ENCODE measurements at places on chromosomes 5 and 9.

DNA sequence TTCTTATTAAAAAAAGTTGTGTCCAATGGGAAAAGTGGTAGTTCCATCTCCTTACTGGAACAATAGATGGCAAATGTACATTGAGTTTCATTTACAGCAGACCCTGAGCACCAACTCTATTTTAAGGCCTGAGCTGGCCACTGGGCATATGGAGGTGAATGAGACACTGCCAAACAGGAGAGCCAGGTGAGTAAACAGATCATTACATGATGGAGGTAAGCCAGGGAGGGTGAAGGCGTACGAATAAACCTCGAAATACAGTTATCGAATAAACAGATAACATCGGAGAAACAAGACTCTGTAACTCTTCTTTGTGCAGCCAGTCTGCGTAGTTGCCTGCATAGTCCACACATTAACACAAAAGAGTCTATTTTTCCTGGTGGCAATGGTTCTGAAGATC, 446.4 kb upstream of the KLF4 start:
- no peak for DNase-seq

GRCh38 chr5:17832949-17833745, 198.9 kb downstream of the TAF11L14 start:
- no peak for DNase-seq

DNA sequence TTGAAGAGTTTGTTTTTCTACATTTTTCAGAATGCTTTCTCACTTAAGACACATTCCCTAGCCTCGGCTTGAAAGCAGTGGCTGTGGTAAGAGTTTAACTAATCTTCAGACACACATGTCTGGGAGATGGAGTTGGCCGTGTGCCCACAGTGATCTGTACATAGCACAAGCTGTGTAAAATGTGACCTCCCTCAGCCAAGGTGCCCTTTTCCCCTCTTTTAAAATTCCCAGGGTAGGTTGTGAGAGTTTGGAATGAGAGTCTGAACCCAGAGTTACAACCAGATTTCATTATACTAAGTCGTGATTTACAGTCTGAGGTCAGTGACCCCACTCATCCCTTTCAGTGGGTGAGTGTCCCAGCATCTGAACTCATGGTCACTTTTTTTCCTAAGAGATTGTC, 230.4 kb downstream of the DOCK8 start:
- DNase-seq = no peak

DNA sequence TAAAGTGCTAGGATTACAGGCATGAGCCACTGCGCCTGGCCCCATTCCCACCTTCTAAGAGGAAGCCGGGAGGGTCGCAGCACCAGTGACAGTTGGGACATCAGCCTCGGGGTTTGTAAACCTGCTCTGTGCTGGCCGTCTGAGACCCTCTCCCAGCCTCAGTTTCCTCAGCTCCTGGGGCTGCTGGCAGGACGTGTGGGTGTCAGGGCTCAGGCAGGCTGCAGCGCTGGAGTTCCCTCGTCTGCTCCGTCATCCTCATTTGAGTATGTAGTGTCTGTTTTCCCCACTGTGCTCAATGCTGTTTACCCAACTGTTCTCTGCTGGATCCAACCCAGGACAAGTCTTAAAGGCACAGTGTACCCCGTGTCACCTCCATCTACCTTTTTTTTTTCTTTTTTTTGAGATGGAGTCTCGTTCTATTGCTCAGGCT, 2.0 kb upstream of the NINJ1 start:
- no peak for DNase-seq

DNA sequence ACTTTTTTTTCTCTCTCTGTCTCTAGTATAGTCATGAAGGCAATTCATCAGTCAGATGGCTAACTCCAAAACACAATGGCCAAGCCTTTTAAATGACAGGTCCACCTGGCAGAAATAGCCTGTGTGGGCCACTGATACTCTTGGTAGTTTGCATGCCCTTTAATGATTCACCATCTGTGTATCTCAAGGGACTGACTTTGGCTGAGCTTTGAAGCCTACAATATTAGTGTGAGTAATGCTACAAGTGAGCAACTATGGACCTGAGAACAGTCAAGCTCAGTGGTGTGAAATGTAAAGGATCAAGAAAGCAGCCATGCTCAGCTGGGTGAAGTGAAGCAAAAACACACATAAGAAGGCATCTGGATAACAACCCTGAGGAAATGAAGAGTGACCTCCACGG, 506.9 kb downstream of the TLE1 start:
- DNase-seq = no peak

- no peak for DNase-seq
Observed at GRCh38 chr9:106467865-106468164, 395.2 kb upstream of the ZNF462 start.

- DNase-seq = no peak
Observed at GRCh38 chr9:126703866-126704156, 90.1 kb downstream of the LMX1B start.

DNA sequence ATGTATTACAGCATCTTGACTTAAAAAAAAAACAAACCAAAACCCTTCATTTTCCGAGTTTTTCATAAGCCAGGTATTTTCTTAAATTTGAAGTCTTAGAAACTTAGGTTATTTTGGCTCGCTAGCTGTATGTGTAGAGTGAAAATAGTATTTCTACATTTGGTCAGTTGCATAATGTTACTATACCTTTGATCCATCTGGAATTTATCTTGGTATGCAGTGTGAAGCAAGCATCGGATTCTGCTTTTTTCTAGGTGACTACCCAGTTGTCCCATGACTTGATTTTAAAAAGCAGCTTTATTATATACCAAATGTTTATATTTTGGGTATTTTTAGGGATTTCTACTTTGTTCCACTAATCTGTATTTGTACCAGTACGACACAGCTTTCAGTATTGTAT, 27.7 kb downstream of the UBAP1 start:
- DNase-seq = no peak

GRCh38 chr9:4137681-4138099, 162.2 kb downstream of the GLIS3 start:
- DNase-seq = no peak

DNA sequence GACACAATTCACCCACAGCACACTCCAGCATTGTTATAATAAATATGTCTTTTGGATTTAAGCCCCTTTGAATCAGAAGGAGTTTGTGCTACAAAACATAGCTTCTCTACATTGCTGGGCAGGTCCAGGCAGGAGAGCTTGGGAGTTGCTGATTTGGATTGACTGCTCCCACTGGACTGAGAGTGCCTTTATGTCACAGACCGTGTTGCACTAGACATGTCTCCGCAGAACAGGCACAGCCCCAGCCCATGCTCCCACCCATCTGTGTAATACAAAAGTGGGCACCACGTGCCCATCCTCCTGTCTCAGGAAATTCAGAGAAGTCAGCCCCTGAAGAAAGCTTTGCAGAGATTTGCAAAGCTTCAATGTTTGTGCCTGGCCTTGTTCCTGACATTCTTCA, 117.1 kb downstream of the MED10 start:
- DNase-seq = no peak

DNA sequence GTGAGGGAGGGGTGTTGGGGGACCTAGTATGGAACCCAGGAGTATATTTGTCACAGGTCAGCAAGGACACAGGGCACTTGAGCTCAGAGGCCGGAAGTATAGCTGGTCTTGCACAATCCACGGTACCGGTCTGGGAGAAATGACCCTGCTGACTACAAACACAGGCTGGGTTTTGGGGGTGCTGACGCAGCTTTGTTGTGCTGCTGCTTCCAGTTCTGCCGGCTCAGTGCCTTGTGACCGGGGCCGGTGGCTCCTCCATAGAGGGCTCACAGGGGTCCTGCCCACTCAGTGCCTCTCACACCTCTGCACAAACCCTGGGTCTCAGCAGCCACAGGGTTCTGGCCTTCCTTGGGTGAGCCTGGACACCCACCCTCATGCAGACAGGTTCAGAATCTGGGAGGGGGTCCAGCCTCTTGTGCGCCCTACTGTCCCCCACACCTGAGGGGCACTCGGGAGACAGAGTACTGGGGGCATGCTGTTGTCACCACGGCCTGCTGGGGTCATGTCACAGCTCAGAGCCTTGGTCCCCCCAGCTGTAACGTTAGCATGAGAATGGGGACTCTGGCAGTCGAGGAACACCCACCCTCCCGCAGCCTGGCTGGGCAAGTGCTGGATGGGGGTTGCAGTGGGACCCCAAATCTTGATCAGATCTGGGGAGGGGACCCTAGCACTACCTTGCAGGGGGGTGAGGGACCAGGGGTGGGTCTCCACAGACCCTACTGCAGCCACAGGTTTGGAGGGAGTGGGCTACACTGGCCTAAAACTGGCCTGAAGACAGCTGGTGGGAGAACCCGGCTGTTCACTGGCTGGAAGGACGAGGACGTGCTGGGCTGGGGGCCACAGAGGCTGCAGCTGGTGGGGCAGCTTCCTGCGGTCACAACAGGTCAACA, 17.7 kb downstream of the NINJ1 start:
- DNase-seq = no peak

DNA sequence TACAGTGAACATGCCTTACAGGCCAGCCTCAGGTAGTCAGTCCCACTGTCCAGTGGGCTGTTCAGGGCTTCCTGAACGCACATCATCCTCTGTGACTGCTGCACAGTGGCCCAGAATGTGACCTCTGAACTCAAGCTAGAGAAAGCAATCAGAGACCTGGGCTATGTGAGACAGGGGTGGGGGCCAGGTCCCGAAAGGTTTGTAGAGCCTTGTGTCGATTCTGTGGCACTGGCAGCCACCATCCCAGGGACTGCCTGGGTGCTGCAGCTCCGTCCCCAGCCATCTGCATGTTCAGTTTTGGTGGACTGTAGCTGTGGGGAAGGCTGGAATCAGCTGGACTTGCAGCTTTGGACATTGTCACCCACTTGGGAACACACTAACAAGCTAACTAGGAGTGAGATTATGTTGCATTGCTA, 47.7 kb downstream of the MVB12B start:
- no peak for DNase-seq

- no peak for DNase-seq
Observed at GRCh38 chr5:1461396-1461795, 16.2 kb upstream of the SLC6A3 start.

GRCh38 chr5:83632874-83633273, 87.8 kb downstream of the HAPLN1 start:
- DNase-seq = no peak

DNA sequence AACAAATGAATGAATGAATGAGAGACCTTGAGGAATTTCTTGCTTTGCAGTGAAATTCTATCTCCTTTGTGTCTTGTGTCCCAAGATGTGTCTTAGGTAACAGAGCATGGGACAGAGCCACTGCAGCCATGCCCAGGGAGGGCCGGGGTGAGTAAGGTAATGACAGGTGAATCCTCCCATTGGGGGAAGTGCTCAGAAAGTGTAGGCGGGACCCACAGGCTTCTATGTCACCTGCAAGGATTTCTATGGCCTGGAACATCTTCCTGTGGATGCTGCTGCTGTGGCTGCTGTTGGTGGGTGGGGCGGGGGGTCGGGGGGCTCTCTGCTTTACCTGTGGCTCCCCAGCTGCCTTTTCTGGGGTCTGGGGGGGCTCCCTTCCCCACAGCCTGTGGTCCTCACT, 133.6 kb upstream of the IER5L start:
- DNase-seq = no peak

DNA sequence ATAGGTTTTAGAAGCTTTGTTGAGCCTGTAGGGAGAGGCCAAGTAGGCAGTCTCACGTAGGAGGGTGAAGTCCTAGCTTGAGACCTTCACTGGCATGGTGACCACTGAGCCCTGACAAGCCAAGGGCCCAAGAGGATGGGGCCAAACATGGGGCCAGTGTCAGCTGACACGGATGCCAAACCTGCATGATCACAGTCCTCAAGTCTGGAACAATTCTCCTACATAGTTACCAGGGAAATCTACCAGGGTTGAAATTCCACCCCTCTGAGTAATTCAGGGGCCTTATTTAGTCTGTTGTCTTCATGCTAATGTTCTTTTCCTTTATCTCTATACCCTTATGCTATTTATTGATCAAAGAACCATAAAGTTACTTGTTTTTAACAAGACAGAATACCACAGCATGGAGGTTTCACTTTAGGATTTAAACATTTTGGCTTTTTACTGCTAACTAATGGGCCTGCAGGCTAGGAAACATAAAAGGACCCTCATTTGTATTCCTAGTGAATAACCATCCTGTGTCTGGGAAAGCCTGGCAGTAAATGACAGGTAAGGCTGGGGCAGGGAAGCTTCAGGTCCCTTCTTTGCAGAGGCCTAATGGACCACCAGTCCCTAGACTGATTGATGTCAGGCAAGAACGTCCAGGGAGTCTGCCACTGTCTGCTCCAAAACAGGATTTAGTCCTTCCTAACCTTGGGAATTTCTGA, 140.8 kb downstream of the FGF1 start:
- no peak for DNase-seq

DNA sequence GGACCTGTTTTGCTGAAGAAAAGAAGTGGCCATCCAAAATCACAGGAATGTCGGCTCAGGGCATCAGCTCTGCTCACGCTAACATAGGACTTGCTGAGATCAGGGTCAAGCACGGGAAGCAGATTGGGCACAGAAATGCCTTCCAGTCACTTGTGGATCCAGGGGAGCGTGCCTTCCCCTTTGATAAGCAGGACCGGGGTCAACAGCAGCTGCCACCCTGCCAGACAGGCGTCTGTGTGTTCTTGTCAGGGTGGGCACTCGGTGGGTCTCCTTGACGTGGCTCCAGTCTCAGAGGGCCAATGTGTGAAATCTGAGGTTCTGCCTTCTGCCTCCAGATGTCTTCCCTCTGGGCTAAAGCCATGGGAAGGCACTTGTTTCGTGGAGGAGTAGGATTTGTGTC, 313.7 kb upstream of the IRX4 start:
- no peak for DNase-seq

GRCh38 chr5:154714266-154714986, 40.8 kb upstream of the LARP1 start:
- peak; percentile 72 for DNase-seq

GRCh38 chr5:115496936-115497576, 47.5 kb downstream of the FEM1C start:
- DNase-seq = no peak

DNA sequence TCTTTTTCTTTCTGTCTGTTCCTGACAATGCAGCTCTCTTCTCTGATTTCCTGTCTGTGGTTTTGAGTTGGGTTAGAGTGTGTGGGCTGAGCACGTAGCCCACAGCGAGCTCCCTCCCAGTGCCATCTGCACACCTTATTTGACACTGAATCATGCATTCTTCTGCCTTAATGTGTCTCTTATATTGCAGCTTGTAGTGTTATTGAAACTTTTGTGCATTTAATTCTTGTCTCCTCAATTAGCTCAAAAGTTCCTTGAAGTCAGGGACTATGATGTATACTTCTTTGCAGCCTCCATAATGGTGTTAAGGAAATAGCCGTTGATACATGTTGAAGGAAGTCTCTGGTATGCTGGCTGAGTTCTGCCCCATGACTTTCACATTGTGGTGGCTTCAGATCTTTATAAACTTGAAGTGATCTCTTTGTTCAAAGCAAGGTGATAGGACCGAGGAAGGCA, 576.2 kb upstream of the CLINT1 start:
- peak; percentile 61 for DNase-seq

DNA sequence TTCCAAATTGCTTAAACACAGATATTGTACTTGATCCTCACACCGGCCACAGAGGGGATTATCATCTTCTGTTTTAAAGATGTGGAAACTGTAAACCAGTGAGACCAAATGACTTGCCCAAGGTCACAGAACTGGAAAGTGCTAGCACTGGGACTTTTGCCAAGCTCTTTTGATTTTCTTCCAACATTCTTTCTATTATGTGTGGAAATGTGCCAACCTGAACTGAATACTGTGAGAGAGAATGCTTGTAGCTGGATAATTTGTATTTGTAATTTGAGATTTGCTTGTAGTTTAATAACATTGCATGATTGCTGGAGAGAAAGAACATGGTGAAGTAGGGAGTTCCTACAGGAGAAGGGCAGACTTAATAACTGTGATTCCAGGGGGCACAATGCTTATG, 977.9 kb upstream of the NUDT12 start:
- DNase-seq = no peak

All from KBM-7 (cell line).